Pulmonary artery endothelial cell (primary cell): ENCODE measurements at places on chromosomes 11 and 22.

- no peak for DNase-seq
Observed at GRCh38 chr22:27730641-27731433, 70.7 kb downstream of the MN1 start.

DNA sequence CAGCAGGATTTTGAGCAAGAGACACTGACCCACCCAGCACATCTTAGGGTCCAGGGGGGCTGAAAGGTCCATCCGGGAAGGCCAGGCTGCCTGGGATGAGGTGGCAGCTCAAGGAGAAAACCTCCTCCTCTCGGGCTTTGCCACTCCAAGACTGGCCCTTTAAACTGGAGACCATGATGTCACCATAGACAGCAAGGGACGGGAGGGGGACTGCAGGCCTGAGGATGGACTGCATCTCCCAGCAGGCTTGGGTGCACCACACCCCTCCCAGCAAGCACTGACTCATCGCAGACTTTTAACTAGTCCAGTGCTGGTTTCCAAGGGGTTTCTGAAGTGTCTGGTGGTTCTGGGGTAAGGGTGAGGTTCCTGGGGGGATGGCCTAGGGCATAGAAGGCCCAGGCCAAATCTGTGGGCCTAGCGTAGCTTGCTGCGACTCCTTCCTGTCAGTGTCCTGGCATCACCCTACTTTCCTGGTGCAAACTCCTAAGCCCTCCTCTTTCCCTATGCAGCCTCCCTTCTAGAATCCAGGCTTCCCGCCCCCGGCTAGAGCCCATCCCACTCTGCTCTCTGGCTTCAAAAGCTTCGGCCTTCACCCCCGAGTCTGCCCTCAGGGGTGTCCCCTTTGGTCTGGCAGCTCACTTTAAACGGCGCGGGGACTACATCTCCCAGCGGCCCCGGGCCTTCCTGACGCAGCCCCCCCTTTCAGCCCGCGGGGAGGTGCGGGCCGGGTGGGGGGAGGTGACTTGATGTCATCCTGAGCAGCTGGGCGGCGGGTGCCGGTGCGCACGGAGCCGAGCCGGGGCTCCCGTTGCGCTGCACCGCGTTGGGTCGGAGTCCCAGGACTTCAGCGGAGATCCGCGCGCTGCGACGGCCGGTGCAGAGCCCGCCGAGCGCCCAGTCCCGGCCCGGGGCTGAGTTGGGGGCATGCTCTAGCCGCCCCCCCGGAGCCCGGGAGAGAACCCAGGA lies at the start of gene PPP2R5B:
Gene PPP2R5B, plus strand, starts transcription at position 746 of the 966 bp plus-strand sequence. CDS start 1,046 bp downstream, outside the sequence.
- DNase-seq: peak; percentile 82

DNA sequence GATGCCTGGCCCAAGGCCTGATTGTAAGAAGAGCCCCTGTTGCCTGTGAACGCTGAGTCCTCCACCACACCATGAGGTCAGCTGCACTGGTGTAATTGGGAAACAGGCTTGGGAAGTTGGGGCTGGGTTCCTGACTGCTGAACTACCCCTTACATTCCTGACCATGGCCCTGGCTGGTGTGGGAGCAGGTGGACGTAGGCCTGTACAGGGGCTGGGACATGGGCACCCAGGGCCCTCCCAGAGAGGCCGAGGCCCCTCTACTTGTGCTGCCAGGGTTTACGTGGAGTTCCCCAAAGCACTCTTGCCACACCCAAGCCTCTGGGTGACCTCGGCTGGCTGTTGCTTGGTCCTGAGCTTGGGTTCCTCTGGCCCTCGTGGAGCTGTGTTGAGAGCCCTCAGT lies 5.4 kb downstream of the RELT start:
- DNase-seq: no peak

DNA sequence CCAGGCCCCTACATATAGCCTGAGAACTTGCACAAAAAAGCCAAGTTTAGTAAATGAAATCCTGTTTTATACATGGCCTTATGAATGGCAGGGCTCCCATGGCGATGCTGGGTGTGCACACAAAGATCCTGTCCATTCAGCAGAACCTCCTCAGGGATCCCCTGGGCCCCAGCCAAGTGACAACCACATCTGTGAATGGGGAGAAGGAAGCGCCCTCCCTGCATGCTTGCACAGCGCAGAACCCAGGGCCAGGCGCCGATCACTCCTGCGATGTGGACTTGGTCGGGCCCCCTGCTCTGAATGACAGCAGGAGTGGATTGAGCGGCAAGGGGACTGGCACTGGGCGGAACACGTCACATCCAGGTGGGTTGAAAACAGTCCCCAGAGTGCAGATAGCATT lies 4.5 kb upstream of the CDC42EP2 start:
- no peak for DNase-seq

- DNase-seq: no peak
Observed at GRCh38 chr22:29703569-29704195, 16.1 kb upstream of the CABP7 start.

GRCh38 chr11:13111813-13112130 lies 102.7 kb downstream of the RASSF10 start:
- no peak for DNase-seq

DNA sequence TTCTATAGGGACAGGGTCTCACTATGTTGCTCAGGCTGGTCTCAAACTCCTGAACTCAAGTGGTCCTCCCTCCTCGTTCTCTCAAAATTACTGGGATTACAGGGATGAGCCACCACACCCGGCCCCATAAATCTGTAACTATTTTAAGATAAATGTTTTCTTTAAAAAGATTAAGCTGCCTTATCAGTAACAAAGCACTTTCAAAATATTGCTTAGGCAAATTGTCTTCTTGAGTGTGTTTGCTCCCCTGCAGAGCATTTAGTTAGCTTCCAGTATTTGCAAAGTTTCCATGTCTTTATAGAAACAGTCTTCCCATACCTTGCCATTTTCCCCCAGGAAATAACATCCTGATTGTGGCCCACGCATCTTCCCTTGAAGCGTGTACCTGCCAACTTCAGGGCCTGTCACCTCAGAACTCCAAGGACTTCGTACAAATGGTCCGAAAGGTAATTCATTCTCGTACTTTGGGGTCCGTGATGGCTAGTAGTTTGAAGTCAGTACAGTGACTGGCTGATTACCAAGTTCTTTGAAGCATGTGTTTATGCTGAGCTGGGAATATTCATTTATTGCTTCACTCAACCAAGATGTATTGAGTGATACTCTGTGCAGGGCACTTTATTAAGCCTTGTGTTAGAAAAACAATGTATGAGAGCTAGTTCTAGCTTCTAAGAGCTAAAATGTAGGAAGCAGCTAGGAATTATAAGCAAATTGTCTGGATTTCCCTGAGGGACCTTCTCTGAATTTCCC lies 30.4 kb upstream of the CRTAM start:
- no peak for DNase-seq

GRCh38 chr22:24146791-24147353 lies 34.4 kb upstream of the SUSD2 start:
- peak; percentile 8 for DNase-seq

DNA sequence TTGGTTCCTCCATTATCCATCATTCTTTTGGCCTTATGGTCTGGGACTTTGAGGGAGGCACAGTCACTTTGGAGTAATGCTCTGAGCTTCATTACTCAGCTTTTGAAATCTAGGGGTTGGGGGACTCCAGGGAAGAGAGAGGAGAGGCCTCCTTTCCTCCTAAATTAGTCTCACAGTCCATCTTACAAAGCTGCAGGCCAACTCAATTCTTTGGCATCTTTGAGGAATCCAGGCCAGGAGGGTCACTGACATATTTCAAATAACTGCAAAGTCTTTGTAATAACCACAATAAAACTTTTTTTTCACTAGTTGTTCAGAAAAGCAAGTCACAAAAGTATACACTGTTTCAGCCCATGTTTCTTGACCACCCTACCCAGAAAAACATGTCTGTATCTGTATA lies 73.3 kb upstream of the FAR1 start:
- DNase-seq: no peak
